ENCODE measurements at places on chromosomes 5 and 9.

- no peak for DNase-seq
These were observed 39.1 kb upstream of the SH3PXD2B start for GRCh38 chr5:172493461-172493860.

GRCh38 chr5:3511519-3511918 lies 84.1 kb upstream of the IRX1 start:
- DNase-seq = no peak

DNA sequence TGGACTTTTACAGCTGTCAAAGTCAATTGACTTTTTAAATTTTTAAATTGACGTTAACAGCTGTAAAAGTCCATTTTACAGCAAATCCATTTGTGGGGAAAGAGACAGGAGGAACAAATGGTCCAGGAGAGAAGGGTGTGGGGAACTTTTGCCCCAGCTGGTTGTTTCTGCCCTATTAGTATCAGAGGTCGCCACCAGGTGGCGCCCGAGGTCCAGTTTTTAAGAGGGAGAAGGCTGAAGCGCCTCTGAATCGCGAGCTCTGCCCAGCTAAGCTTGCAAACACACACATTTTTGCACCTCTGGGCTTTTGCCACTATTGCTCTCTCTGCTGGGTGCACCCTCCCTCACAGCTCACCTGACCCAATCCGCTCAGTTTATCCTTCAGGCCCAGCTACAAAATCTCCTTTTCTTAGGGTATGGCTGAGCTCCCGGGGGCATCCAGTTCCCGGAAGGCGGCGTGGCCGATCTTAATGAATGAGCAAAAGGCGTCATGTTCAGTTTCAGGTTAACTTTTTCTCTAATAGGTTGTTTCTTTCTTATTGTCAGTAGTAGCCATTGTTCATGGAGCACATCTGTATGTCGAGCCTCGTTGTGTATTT lies 6.3 kb upstream of the TTLL11 start:
- peak; percentile 51 for DNase-seq

DNA sequence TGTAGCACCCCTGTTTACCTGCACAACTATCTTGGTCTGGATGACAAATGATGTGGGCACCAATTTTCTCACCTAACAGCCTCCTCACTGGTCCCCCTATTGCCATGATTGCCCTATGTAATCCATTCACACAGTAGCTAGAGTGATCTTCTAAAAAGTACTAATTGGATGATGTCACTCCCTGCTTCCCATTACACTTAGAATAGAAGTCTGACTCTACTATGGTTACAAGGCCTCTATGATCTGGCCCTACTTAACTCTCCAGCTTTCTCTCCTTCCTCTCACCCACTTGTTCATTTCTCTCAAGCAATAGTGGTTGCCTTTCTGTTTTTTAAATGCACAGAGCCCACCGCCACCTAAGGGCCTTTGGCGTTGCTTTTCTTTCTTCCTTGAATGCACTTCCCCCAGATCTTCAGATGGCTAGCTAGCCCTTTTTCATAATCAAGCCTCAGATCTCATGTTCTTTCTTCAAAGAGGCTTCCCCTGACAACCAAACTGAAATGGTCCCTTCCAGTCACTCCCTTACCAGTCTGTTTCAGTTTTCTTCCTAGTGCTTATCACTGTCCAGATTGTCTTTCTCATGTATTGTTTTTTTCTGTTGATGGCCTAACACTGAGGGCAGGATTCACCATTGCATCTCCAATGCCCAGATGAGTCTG lies 8.7 kb downstream of the IGIP start:
- DNase-seq = no peak

- no peak for DNase-seq
These were observed 207.3 kb upstream of the NR4A3 start for GRCh38 chr9:99614341-99614740.

DNA sequence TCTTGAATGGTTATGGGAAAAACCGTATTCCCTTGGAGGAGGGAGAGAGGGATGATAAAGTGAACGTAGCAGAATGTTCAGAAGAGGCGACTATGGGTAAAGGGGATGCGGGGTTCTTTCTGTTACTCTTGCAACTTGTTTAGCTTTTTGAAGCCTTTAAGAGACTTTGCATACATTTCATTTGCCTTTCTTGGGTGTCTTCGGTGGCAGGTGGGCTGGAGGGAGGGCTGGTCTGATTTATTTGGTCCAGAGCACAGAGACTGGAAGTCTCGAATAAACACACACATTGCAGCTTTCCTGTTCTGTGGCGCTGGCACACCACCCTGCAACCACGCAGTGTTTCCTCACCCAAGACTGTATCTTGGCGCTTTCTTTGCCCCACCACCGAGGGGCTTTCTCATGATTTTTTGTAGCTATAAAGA lies 23.2 kb downstream of the TTF1 start:
- DNase-seq = no peak

- no peak for DNase-seq
These were observed 27.5 kb downstream of the FSD1L start for GRCh38 chr9:105475302-105475701.

- peak; percentile 27 for DNase-seq
These were observed 94.6 kb downstream of the ZNF608 start for GRCh38 chr5:124651663-124652513.

- no peak for DNase-seq
These were observed 121.9 kb downstream of the INVS start for GRCh38 chr9:100220936-100221335.

Measured in GM19239 (cell line).